ENCODE measurements at places on chromosomes 7 and 10.

DNA sequence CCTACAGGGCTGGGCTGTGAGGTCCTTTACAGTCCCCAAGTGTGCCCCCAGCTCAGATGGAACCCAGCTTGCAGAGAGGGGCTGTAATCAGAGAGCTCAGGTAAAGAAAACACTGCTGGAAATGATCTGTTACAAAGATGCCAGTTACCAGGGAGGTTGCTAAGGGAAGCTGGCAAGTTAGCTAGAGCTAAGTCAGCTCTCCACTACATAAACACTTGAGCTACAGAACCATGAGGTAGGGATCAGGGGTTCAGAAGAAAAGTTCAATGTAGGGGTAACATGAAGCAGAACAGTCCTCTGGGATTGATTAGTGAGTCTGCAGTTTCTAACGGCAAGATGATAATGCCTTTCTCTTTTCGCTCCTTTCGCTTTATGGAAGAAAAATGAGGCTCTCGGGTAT, 53.1 kb upstream of the TM9SF3 start:
- no peak for DNase-seq

DNA sequence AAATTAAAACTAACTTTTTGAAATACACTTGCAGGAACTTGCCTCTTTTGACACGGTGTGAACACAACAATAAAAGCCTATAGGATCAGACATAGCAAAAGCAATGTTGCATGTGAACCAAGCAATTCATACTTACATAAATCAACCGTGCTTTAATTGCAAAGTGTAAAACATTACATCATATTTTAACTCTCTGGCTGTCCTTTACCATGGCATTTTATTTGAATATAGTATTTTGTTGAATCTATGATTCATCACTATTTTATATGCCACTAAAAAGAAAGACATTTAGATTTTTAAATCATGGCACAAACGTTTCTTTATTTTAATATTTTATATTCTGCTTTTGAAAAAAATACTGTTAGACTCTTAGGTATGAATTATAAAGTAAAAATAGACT, 757.0 kb upstream of the KCND2 start:
- DNase-seq = no peak

DNA sequence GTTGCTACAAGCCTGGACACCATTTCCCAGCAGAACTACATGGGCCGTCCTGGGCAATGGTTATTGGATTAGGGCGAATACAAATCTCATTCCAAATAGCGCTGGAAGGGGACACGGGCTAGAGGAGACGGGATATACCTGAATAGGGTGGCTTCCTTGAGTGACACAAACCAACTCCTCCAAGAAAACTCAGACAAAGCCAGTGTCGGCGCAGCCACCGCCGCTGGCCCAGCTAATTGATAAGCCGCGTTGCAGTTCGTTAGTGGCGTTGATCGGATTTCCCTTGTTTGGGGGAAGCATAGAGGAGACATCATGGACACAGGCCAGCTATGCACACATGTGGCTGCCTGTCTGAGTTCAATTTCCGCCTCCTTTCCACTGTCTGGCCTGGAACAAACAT, 55.7 kb downstream of the EBF3 start:
- DNase-seq = no peak

- DNase-seq = no peak
Observed at GRCh38 chr10:59801171-59801570, 47.9 kb upstream of the MRLN start.

- DNase-seq = no peak
Observed at GRCh38 chr10:5685764-5686240, 1.2 kb downstream of the TASOR2 start.

DNA sequence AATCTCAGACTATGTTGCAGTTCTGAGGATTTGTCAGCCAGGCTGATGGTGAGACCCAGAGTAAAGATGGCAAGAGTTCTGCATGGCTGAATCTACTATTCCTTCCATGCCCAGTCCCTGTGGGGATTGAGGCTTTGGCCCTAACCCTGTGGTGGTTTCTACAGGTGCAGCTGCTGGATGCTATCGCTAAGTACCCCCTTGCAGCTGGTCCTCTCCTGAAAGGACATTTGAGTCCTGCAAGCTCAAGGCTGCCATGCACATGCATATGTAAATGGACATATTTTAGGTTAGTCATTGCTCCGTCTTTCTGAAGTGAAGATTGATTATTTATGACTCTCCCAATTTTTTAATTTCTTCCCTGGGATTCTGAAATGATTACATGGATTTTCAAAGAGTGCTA, 1122.2 kb upstream of the CELF2 start:
- no peak for DNase-seq

DNA sequence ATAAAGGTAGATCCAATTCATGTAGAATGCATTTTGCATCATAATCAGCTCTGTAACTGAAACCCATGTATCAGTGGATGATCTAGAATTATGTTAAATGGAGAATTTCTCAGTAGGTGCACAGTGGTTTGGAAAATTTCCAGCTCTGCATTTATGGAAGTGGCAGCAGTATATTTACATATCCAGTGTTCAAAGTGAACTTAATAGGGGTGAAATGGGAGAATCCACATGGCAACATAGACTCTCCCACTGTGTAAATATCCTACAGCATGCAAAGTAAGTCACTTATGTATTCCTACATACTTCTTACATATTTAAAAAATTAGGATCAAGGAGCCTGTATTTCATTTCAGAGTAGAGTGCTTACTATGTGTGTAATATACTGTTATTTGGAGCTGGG, 35.3 kb downstream of the CDC14C start:
- DNase-seq = no peak

DNA sequence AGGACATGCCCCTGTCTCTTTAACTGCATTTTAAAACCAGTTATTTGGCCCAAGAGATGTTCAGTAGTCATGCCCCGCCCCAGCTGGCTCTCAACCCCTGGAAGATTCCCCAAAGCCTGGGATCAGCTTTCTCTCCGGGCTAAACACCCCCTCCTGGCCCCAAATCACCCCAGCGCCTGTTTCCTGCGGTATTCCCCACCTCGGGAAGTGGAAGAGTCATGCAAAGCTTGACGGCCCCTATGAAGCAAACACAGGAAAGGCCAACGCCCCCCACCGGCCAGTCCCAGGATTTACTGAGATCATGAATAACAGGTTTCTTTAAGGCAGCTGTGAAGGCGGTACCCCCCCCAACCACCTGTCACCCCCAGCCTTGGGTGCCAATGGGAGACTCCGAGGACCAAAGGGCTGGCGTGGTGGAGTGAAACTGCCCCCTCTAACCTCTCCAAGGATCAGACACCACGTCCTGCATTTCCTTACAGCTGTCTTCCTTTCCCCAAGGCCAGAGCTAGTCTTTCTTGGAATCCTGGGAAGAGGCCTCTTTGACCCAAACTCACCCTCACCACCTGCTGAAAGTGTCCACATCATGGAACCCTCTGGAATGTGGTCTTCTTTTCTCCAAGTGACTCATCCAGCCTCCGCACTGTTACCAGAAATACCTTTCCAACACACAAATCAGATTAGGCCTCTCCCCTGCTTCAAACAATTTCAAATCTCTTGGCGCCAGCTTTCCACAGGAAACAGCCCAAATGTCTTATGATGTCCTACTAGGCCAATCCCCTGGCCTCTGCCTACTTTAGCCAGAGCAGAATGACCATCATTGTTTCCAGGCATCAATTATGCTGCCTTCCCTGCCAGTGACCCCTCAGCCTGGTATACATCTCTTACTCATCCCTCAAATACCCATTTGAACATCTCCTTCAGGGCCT, 301.5 kb downstream of the ZEB1 start:
- DNase-seq = peak; percentile 82

- DNase-seq = no peak
Observed at GRCh38 chr7:11346302-11346701, 372.6 kb downstream of the PHF14 start.

- DNase-seq = no peak
Observed at GRCh38 chr10:44935966-44936295, 23.7 kb upstream of the RASSF4 start.

DNA sequence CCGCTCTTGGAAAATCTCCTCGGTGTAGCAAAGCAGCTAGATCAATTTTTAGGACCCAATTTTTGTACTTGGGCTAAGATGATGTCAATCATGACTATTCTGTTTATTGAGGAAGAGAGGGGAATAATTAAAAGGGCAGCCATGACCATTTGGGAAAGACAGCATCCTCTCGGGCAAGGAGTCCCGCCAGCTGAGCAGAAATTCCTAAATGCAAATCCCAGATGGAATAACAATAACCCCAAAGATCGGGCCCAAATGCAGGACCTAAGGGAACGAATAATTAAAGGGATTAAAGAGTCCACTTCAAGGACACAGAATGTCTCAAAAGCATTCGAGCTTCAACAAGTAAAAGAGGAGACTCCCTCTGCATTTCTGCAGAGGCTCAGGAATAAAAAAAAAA, 18.7 kb downstream of the COL17A1 start:
- no peak for DNase-seq

DNA sequence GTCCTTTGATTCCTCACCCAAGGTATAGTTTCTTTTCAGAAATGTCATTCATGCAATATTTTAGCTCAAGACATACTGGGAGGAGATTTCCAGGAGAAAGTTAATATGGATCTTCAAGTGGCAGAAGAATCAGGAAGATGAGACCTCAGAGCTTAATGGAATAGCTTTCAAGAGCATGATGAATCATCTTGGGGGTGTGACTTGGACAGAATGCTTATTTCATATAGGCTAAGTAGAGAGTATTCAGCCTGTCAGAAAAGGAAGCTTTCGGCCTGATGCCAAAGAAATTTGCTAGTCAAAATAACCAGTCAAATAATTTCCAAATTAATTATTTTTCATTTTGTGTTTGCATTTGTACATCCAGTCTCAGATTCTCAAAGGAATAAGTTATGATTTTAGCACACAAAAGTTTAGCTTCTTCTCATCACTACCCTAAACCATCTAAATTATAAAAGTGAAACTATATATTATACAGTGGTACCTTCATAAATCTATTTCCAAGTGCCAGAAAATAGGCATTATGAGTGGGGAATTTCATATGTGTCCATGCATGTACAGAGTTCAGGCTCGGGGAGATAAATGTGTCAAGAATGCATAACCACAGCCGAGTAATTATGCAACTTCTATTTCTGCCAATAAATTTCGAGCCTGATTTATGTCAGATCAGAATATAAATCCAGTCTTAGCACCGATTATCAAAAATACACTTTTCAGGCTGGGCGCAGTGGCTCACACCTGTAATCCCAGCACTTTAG, 27.3 kb upstream of the CALD1 start:
- no peak for DNase-seq

GRCh38 chr7:127872122-127872521, 159.1 kb downstream of the LRRC4 start:
- DNase-seq = no peak

- DNase-seq = no peak
Observed at GRCh38 chr7:90613088-90613498, 17.0 kb downstream of the CDK14 start.

DNA sequence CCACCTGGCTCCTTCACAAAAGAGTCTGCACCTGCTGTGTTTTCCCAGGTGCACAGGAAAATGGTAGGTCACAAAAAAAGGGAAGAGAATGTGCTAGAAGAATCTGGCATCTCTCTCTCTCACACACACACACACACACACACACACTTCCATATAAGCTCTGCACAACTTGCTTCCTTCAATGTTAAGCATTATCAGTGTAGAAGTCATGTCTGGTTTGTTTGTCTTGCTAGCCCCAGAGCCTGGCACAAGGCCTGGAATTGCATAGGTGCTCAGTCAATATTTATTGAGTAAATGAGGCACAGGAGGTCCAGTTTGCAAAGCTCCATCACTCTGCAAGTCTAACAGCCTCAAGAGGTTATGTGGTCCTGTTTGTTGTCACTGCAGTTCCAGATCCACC, 867.3 kb upstream of the AUTS2 start:
- no peak for DNase-seq

DNA sequence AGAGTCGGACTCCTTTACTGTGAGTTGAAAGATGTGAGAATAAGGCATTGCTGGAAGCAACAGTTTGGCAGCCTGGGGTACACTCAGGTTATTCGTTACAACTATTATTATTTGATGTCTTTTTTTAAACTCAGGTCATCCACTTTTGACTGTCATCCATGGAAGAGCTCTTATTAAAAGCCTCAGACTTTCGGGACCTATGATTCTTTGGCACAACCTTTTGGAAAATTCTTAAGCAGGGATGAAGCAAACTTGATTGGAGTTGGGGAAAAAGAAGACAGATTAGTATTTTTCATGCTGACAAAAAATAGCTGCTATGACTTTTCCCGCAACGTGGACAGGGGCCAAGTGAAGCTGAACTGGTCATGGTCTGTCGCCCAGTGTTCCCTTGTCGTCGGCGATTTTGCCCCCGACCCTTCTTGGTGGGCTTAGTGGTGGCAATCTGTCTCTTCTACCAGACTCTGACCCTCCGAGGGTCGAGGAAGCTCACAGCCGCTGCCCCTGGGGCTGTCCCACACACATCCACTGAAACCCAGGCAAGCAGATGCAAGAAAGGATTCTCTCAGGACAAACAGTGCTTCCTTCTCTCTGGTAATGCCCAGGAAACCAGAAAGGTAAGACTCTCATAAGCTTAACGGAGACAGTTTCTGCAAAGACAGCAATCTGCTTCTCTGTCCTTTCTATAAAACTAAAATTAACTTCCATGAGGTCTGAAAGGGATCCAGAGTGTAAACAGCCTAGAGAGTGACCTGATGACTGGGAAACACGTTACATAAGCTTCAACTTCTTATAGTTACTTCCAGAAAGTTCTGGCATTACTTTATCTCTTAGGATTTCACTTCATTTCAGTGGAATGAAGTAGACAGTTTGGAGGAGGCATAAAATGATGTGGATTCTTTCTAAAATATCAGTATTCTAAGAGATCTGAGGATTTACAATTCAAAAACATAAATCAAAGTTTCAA, 1.0 kb downstream of the CPED1 start:
- peak; percentile 60 for DNase-seq

DNA sequence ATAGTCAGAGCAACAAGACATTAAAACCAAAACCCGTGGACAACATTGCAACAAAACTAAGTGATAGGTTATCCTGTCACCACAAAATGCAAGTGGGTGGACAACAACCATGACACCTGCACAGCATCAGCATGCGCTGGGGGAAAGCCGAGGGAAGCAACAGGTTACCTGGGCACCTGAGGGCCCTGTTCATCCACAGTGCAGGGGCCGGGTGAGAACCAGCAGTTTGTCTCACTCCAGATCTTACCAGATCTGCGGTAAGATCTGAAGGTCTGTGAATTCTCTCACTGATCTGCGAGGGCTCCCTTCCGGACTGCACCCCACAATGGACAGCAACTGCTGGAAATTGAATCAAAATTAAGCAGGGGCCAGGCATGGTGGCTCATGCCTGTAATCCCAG, 30.5 kb upstream of the GRID1 start:
- DNase-seq = no peak

GRCh38 chr10:12419262-12419847, 70.0 kb downstream of the CAMK1D start:
- peak; percentile 61 for DNase-seq

GRCh38 chr10:633279-634245, 55.9 kb downstream of the DIP2C start:
- DNase-seq = no peak

DNA sequence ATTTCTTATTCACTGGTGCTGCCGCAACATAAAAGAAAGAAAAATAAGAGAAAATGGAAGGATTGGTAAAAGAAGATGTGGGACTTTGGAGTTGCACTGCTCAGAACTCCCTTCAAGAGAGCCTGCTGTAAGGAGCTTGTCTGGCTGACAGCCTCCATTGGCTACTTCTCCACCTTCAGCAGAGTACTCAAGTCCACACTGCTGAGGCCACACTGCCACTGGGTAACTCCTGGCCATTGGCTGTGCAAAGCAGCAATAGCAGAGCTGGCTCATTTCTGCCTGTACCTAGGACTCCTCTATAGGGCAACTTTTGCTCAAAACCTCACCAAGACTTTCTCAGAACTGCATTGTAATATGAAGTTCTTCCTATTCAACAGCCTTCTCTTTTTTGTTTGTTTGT, 38.7 kb upstream of the PCLO start:
- DNase-seq = no peak

Measured in right forelimb (tissue), 1 donor.